ENCODE measurements at places on chromosomes 7 and 10.

GRCh38 chr7:29255199-29255878, 60.8 kb downstream of the CHN2 start:
- DNase-seq = no peak

DNA sequence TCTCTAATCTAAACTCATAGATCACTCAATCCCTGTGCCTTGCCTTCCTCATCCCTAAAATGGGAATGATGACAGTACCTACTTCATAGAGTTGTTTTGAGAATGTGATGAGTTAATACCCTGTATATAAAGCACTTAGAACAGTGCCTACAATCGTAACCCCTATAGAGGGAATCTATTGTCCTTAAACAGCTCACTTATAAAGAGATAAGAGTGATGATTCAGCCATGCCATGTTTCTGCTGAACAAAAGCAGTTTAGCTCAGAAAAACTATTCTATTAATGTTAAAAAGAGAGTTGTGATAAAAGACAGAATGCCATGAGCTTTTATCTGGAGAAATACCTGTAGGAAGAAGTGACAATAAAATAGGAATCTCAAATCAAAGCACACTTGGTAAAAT, 63.6 kb downstream of the CUBN start:
- DNase-seq = no peak

DNA sequence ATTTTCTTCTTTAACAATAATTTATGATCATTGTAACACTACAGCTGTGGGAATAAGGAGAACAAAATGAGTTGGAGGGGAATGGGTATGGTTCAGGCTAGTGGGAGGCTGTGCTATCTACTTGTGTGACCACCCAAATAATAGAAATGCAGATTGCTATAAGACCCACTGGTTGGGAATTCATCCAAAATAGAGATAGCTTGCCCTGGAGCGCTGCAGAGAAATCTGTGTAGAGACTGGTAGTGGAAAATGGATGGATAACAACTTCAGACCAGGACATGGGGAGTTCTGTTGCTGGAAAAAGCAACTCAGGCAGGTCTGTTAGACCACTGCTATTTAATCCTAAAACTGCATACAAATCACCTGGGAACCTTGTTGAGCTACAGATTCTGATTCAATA, 137.1 kb upstream of the MKLN1 start:
- no peak for DNase-seq

GRCh38 chr7:128172151-128172550, 68.9 kb upstream of the LEP start:
- no peak for DNase-seq

DNA sequence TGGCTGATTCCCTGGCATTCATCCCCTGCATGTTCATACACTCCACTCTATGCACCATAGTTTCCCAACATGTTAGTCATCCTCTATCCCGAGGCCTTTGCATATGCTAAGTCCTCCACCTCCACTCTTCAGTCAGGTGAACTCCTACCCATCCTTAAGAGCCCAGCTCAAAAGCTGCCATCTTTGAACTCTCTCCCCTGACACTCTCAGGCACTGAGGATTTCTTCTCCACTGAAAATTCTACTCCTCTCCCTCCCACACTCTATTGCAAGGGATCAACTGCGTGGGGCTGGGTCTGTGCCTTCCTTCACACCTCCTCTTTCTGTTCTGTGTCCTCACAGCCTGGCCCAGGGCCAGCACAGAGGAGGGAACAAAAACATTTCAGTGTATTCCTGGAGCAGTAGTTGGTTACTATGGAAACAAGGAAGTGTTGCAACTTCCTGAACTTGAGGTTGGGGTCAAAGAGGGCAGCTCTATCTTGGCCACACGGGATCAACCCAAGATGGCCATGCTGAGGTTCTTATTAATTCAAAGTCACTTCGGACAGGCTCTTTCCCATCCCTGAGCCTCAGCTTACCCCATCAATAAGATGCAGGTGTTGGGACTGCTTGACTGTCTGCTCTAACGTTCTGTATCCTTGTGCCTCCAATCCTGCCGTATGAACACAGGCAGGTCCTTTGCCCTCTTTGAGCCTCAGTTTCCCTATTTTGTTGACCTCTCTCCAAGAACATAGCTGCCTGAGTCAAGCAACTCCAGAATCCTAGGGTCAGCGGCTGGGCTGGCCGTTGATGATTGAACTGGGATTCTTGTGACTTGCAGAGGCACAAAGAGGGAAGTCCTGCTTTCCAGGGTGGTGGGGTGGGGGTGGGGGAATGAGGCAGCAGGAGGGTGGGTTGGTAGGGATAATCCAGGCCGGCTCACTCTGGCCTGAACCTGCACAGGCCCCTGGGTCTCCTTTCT, 15.5 kb downstream of the ZMIZ1 start:
- DNase-seq = peak; percentile 75

DNA sequence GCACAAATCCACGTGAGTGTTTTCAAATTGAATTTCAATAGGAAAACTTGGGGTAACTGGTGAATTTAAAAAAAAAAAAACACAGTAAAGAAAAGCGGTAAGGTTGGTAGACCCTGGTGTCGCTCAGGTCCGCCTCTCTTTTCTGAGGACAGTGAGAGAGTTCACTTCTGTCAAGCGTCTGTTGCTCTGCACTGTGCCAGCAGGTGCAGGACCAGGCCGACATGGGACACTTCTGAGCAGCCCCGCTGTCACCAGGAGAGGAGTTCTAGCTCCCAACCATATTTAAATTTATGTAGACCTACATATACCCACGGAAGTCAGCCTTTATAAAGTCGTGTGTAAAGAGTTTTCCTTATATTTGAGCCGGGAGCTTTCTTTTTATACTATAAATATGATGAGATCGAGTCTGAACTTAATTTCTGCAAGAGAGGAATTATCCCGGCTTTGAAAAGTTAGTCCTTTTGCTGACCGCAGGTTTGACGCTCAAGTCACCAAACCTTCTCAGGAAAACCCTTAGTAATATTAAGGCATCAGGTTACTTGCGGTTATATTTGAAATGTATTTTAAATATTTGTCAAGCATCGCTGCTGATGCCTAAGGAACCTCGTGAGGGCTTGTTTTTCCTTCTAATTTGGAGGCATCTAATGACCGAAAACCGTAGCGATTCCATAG, 531 bp downstream of the IKZF1 start:
- no peak for DNase-seq

GRCh38 chr7:159147687-159148086, 3.0 kb upstream of the VIPR2 start:
- DNase-seq = no peak

DNA sequence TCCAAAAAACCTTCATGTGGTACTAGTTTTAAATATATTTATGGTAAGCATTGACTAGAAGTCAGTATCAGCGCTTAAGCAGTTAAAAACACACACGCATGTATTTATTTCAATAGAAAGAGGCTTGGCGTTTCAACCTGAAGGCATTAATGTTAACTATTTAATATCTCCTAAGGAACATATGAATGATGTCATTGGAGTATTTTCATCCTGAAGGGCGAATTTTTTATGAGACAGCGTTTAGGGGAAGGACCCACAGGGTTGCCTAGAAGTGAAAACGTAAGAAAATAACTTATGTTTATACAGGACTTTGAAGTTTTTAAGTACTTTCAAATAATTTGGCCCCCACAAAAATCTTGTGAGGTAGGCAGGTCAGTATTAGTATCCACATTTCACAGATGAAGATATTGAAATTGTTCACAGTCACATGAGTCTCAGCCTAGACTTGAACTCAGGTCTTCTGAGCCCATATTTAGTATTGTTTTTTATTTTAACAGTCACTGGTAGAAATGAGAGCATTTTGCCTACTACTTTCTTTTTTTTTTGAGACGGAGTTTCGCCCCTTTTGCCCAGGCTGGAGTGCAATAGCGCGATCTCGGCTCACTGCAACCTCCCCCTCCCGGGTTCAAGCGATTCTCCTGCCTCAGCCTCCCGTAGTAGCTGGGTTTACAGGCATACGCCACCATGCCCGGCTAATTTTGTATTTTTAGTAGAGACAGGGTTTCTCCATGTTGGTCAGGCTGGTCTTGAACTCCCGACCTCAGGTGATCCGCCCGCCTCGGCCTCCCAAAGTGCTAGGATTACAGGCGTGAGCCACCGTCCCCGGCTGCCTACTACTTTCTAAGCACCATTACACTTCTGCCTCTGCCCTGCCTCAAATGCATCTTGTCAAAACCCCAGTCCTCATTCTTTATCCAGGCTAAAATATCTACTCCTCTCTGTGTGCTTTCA, 1.8 kb downstream of the SLK start:
- DNase-seq = no peak

- DNase-seq = no peak
Observed at GRCh38 chr10:52865213-52865612, 92.6 kb upstream of the MBL2 start.

Data from hindlimb muscle (tissue), 1 donor.